ENCODE measurements at places on chromosomes 7 and 10.
A peak's percentile ranks its signal among the peaks of the same experiment; 100 is the strongest.

DNA sequence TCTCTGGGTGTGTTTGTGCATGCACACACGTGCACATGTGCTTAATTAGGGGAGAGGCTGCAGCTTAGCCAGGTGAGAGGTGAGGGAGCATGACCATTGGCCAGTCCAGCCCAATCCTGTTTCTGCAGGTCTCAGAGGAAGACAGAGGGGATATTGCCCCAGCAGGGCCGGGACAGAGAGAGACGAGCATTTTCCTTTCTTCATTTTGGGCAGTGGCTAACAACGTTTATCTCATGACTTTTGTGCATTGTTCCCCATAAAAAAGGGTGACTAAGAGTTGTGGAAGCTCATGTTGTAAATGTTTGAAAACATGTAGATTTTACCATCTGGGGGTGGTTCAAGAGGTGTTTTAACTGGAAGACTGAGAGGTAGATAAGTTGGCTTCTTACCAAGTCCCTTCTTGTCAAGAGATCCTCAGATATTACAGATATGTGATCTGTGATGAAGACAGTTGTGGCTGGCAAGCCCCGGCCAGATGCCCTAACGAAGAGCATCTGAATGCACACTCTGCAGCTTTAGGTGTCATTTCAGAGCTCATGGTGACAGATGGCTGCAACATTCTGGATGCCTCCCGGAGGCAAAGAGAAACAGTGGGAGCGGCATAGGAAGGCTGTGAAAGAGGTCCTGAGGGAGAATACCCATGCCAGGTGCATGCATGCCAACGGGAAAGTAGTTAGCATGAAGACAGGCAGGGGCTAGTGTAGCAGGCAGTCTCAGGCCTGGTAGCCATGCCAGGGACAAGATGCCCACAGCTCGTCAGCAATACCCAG is 16.7 kb upstream of the DMBT1 start:
- DNase-seq: no peak

DNA sequence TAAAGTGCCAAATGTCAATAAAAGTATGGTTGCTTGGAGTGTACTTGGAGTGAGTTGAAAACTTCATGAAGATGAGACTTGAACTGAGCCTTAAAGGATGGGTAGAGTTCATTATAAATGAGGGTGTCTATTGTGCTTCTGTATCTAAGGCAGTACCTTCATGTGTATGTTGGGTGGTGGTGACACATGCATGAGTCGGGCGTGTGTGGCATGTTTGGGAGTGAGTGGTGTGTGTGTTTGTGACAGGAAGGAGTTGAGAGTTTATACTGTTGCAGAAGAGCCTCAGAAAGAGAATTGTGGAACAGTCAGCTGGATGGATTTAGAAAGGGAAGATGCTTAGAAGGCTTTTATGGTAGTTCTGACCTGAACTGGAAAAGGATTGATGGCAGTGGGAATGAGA is 6.0 kb upstream of the ZRANB1 start:
- DNase-seq: no peak

GRCh38 chr7:86773309-86773708 is 129.6 kb downstream of the GRM3 start:
- no peak for DNase-seq

DNA sequence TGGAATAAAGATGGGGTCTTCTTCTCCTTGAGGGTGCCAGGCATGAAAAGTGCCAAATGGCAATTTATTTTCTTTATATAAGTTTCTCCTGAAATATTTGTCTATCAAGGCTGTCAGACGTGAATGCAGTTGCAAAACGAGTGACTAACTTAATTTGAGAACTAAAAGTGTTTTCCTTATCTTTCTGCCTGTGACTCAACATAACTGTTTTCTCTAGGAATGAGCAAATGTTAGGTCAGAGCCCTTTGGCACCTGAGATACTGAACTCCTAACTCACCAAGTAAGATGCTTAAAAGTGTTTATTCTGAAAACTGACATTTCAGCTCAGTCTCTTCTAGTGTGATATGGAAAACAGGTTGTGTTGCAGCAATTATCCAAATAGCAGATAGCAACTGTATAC is 197.0 kb downstream of the STK31 start:
- no peak for DNase-seq

DNA sequence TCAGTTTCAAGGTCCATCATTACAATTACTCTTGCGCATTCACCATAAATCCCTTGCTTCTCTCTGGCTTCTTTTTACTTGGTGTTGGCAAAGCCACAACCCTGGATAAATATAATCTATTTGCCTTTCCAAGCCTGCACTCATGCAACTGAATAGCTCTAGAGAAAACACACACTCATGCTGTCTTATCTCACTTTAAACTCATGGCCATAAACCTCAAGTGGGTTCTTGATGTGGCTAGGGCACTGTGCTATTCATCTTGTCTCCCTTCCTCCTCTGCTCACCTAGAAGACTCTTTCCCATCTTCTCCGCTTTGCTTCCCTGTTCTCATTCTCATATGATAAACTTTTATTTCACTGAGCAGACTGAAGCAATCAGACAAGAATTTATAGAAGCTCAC is 165.4 kb upstream of the MTPN start:
- DNase-seq: no peak

DNA sequence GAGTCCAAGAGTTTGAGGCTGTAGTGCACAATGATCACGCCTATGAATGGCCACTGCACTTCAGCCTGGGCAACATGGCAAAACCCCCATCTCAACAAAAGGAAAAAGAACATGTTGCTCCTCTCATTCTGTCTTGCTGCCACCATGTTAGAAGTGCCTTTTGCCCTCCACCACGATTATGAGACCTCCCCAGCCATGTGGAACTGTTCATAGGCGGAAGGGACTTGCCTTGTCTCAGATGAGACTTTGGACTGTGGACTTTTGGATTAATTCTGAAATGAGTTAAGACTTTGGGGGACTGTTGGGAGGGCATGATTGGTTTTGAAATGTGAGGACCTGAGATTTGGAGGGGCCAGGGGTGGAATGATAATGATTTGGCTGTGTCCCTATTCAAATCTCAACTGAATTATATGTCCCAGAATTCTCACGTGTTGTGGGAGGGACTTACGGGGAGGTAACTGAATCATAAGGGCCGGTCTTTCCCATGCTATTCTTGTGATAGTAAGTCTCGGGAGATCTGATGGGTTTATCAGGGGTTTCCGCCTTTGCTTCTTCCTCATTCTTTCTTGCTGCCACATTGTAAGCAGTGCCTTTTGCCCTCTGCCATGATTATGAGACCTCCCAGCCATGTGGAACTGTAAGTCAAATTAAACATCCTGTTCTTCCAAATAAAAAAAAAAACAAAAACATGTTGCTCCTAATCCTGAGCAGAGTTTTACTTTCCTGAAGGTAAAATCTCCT is 22.3 kb downstream of the DLG5 start:
- no peak for DNase-seq

DNA sequence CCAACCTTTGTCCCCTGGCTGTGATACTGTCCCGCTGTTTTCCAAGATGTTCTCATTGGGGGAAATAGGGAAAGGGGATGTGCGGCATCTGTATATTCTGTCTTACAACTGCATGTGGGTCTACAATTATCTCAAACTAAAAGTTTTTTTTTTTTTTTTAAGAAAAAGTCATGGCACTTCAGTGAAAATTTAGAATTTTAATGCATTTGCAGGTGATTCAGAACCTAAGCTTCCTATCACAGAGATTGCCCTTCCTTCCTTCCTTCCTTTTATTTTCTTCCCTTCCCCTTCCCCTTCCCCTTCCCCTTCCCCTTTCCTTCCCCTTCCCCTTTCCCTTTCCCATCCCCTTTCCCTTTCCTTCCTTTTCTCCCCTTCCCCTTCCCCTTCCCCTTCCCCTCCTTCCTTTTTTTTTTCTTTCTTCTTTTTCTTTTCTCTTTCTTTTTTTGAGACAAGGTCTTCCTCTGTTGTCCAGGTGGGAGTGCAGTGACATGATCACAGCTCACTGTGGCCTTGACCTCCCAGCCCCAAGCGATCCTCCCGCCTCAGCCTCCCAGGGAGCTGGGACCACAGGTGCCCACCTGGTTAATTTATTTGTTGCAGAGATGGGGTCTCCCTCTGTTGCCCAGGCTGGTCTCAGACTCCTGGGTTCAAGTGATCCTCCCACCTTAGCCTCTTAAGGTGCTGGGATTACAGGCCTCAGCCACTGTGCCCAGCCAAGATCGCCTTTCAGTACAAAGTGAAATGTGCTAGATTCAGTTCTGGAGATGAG is 32.0 kb downstream of the JAKMIP3 start:
- no peak for DNase-seq

- no peak for DNase-seq
Observed at GRCh38 chr10:129704225-129704624, 237.2 kb downstream of the MGMT start.

GRCh38 chr10:130721971-130722370 is 585.8 kb downstream of the GLRX3 start:
- no peak for DNase-seq

DNA sequence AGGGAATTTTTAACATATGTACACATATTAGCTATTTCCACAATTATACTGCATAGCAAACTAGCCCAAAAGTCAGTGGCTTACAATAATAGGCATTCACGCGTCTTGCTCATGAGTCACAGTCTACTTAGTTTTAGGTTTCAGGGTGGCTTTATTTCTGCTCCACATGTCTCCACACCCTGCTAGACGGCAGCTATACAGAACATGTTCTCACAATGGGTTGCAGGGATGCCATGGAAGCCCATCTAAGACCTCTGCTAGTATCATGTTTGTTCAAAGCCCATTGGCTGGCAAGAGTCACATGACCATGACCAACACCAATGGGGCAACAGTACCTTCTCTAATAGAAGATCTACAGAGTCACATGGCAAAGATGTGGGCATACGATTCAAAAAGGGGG is 96.3 kb upstream of the NEBL start:
- DNase-seq: no peak

GRCh38 chr10:35324196-35324595 is 12.1 kb upstream of the CCNY start:
- no peak for DNase-seq

DNA sequence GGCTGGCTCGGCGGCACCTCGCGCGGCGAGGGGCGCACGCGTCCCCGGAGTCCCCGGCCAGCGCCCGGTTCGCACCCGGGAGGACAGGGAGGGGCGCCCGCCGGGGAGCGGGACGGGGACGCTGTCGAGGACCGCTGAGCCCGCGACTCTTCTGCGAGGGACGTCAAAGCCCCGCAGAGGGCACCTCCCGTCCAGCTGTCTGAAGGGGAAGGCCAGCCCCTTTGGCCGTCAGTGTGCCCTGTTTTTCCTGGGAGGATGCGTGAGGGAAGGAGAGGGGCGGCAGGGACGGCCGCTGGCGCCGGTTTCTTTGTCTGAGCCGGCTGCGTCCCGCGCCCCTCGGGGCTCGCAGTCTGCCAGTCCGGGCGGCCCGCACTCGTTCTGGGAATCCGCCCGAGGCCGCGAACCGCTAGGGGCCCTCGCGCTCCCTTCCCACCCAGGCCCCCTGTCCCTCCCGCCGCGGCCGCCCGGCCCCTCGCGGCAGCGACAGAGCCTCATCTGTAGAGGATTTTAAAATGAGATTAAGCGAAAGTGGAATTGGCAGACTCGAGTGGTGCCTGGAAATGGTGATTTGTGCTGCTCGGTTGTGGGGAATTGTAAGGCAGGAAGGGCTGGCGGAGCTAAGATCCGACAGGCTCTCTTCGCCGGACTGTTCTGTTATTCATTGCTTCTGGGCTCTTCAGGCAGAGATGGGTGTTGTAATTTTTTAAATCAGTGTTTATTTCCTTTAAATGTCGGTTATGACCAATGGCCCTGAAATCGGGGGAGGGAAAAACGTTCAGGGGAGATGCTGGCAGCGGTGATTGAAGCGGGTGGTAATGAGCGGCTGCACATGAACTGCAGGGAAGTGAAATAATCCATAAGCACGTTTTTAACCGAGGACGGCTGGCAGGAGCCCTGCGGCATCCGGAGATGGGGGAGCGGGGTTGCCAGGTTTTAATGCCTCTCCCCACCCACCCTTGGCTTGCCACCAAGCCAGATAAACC is 618 bp upstream of the RELN start:
- DNase-seq: peak; percentile 24

GRCh38 chr7:14507617-14508016 is 394.9 kb downstream of the DGKB start:
- DNase-seq: no peak

- DNase-seq: no peak
Observed at GRCh38 chr10:99372546-99373271, 43.6 kb downstream of the CNNM1 start.

DNA sequence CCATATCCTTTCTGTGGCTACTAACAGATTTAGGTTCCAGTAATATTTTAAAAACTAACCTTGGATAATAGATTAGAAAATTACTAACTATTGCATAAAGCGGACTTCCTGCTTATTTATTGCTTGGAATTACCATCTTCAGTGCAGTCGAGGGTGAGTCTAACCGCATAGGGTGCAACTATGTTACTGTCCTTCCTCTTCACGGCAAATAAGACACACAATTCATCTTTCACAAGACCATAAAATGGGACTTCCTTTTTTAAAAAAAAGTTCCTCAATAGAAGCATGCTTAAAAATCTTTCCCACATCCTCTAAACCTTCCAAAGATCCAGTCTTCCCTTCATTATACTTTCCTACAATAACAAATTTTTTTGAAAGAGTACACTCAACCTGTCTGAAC is 2.1 kb downstream of the SLC25A40 start:
- no peak for DNase-seq

GRCh38 chr7:82131215-82131614 is 312.4 kb downstream of the CACNA2D1 start:
- no peak for DNase-seq

DNA sequence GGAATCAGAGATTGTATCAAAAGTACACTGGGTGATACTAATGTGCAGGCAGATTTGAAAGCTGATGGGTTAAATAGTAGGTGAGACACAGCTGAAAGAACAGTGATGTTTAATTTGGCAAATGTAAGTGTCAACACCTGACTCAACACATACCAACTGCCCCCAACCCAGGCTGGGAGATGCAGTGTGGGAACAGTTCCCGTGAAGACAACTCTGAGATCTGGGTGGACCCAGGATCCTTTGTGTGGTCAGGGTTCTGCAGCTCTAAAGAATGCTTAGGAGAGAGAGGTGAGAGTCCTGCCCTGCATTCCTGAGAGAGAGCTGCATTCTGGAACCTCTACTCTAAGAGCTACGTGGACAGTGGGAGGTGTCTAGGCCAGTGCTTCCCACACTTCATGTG is 479.7 kb downstream of the RPS24 start:
- DNase-seq: no peak

DNA sequence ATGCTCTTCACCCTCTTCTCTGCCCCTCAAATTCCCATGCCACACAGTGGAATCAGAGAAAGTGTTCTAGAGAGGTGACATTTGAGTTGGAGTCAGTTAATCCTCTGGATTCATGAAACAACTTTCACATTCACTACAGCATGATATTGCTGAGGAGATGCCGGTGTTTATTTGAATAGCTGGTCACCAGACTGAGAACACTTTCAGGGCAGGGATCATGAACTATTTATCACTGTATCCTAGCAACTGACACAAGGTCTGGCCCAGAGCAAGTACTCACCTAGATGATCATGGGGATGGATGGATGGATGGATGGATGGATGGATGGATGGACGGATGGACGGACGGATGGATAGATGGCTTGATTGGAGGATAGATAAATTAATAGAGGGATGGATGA is 116.7 kb upstream of the ZMIZ1 start:
- no peak for DNase-seq

Data from GM12891 (cell line).